ENCODE measurements at places on chromosomes 12 and 14.

DNA sequence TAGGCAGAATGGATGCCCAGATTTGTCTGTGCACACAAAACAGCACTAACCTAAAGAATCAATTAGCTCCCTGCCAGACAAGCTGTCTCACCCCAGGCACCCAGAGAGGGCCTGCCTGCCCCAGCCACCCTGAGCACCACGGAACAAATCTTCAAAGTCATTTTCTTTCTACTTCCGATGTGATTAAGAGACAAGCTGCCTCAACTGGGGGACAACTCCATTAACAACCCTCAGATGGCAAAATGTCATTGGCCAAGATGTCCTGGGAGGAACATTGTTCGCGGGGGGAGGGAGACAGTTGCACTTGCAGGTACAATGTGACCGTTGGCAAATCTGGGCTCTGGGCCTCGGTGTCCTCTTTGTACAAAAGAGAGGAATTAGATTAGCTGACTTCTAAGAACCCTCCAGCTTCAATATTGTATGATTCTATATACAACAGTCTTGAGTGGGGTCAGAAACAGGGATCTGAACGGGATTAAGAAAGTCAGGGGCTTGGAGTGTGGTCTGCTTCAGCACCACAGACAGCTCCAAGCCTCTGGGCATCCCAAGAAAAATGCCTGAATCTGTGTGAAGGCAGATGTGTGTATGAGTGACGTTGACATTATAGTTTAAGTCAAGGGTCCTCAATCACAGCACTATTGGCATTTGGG is 42.8 kb upstream of the CMKLR1 start:
- DNase-seq: no peak

GRCh38 chr14:103562429-103563225 is at the start of the genes BAG5 and COA8:
Gene BAG5, minus strand, starts transcription at chr14:103562657. Its CDS starts 1,493 bp downstream, at chr14:103561164.
Gene COA8, plus strand, starts transcription at chr14:103562960. Its CDS starts 42 bp downstream, at chr14:103563002.
- DNase-seq: peak; percentile 85

DNA sequence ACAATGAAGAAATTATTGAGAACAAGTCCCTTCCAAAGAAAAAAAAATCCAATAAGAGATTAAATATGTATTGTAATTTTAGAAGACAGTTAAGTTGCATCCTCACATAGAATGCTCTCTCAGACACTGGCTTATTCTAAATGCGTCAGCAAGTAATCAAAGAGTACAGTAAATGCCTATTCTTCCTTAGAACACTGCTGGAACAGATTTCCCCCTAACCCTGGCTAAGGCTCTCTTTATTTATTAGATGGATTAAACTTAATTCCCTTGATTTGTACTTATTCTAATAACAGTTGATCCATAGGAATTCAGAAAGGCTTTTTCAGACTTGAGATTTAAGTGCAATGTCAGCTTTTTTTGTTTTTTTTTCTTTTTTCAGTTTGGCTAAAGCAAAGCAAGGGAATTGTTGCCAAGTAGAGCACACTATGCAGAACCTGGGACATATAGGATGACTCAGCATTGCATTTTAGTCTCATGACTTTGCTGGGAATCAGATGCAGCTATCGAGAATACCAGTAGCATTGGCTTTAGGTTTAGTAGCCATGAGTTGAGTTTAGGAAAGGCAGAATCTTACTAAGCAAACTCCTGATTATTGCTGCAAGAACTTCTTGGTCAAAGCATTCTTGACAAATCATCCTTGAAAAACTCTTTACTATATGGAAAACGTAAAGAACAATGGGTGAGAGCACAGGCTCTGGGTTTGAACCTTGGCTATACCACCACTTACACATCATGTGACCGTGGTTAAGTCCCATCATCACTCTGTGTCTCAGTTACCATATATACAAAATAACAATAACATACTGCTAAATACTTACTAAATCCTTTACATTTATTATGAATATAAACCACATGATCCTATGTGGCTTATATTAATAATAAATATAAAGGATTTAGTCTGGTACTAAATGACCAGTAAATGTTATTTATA is 26.7 kb downstream of the MED21 start:
- no peak for DNase-seq

- DNase-seq: no peak
Measured at GRCh38 chr12:67655829-67656228, 7.3 kb downstream of the DYRK2 start.

DNA sequence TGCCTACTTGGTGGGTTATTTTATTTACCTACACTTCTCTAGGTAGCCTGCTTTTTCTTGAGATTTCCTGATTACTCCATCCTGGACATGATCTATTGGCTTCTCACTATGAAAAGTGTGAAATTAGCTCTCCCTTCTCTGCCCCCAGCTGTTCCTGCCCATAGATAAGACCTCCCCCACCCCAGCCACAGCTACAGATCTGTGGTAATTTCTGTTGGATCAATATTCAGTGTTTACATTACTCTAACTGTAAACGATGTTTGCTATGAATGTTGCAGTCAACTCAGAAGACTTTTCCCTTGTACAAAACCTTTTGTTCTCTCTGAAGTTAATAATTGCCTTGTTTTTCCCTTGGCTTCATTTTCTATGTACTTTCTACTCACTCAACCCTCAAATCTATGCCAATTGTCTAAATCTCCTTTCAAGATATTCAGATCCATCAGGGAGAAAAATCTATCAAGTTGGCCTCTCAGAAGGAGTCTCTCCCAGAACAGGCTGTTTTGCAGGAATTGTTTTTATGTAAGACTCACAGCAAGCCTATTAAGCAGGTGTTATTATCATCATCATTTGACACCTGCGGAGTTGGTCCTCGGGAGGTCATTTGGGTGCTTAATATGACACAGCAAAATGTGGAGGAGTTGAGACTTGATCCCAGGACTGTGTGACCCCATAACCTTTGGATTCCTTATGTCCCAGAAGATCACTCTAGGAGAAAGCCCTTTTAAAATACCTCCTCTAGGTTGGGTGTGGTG is 227.4 kb downstream of the SUDS3 start:
- no peak for DNase-seq

DNA sequence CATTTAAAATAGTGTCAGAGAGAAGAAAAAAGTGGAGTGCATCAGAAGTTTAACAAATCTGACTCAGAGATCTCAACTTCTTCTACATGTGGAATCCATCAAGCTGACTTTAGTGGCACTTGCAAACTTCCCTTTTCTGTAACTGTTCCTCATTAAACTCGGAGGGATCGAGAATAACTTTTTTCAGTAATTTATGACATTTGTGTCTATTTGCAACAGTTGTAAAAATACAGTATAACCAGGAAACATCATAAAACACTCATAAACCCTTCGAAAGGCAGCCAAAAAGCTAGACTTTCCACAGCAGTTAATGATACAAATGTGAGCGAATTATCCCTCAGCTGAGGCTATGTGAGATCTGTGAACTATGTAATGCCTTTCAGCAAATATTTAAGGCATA is 1936.8 kb upstream of the SEL1L start:
- DNase-seq: no peak

- no peak for DNase-seq
Measured at GRCh38 chr14:39217214-39217879, 16.4 kb upstream of the MIA2 start.

GRCh38 chr14:75069811-75070145 is 337 bp downstream of the ZC2HC1C start:
- no peak for DNase-seq

- DNase-seq: no peak
Measured at GRCh38 chr12:82359115-82359478, 768 bp downstream of the METTL25 start.

- DNase-seq: no peak
Measured at GRCh38 chr12:91577586-91578539, 395.2 kb upstream of the DCN start.

DNA sequence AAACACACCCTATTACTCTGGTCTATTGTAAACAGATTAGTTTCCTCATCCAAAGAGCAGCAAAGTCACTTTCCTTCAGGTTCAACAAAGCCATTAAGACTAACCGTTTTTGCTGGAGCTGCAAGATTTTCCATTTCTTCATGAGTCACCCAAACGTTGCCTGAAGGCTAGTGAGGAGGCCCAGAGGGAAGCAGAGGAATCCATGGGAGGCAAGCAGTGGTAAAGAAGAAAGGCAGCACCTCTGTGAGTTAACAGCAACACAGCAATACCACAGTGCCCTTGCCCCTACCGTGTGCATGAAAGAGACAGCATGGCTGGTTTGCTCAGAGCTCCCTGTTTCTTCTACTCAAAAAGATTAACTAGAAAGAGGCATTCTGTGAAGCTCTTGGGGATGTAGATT is 206.3 kb downstream of the ACSS3 start:
- no peak for DNase-seq

DNA sequence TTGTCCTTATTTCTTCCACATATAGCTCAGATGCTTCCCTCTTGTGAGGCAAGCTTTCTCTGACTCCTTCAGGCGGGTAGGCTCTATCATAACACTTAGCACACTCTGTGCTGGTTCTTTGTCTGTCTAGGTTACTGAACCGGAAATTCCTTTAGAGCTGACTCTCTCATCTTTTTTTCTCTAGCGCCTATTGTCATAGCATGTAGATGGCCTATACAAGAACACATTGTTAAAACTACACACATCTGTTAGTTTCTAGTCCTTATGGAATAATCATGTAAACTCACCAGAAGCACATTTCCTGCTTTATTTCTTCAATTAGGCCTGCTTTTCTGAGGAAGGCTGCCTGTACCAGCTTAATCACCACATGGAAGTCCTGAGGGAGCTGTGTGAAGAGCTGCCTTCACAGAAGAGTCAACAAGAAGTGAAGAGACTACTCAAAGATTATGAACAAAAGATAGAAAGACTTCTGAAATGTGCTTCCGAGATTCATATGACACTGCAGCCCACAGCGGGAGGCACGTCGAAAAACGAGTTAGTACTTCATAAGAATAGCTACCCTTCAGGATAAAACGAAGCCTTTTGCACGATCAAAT is 143.9 kb downstream of the SYNE2 start:
- DNase-seq: no peak

GRCh38 chr14:28088125-28088524 is 678.5 kb upstream of the FOXG1 start:
- DNase-seq: no peak

DNA sequence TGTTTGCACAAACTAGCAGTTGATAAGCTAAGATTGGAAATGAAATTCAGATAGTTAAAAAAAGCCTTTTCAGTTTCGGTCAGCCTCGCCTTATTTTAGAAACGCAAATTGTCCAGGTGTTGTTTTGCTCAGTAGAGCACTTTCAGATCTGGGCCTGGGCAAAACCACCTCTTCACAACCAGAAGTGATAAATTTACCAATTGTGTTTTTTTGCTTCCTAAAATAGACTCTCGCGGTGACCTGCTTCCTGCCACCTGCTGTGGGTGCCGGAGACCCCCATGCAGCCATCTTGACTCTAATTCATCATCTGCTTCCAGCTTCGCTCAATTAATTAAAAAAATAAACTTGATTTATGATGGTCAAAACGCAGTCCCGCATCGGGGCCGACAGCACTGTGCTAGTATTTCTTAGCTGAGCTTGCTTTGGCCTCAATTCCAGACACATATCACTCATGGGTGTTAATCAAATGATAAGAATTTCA is 335.6 kb downstream of the TMEM121 start:
- DNase-seq: peak; percentile 20

- no peak for DNase-seq
Measured at GRCh38 chr14:106652494-106652893, 1126.1 kb downstream of the TMEM121 start.

DNA sequence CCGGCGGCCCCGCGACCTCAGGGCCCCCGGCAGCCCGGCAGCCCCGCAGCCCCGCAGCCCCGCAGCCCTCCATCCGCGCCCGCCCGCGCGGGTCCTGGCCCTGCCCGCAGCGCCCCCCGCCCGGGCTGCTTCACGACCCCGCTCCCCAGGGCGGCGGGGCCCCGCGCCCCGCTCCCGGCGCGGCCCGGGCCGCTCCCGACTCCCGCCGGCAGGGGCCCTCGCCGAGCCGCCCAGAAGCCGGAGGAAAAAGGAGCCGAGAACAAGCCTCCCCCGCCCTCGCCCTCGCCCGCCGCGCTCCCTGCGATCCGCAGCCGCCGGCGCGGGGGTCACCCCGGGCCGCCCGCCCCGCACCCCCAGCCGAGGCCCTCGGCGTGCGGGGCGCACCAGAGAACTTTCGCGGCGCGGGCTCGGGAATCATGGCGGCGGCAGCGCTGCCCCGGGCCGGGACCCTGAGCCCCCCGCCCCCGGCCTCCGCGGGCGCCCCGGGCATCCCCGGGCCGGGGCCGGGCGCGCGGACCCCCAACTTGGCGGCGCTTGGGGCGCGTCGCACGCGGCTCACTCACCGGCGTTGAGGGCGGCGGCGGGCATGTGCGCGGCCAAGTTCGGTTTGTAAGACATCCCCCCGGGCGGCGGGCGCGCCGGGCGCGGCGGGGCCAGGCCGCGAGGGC is 521 bp downstream of the CDK2AP1 start:
- peak; percentile 78 for DNase-seq

- no peak for DNase-seq
Measured at GRCh38 chr12:77060136-77060882, 5.1 kb downstream of the E2F7 start.

DNA sequence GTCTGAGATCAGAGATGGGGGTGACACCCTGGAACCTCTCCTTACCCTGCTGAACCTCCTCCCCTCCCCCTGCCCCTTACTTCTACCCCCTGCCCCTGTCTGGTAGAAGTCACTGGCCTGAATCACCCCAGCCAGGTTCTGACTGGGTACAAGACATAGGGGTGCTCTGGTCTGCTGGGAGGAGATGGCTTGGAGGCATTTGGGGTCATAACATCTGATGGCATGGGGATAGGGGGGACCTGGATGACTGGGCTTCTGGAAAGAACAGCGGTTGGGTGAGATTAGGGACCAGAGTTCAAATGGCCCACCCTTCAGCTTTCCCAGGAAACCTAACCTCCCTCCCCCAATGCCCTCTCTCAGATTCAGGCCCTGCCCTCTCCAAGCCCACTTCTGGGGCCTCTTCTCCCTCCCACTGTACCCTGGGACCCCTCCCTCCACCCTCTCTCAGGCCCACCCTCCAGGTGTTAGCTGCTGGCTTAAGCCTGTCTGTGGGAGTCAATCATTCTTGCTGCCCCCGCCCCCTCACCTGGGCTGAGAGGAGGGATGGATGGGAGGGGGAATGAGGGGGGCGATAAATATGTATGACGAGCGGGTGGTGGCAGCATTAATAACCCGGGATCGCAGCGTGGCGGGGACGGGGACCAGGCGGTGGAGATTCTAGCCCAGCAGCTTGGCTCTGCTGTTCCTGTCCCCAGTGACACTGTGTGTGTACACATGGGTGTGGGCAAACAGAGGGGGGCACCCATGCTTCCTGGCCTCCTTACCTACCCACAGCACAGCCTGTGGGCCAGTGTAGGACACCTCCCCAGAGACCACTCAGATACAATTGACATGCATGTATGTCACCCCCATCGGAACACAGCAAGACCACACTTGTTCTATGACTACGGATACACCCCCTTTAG is 5.9 kb downstream of the NXPH4 start:
- DNase-seq: no peak
